IMR-90 (cell line): ENCODE measurements at places on chromosomes 4 and X.

GRCh38 chrX:151702026-151702714 is 6.9 kb downstream of the PRRG3 start:
- no peak for DNase-seq

DNA sequence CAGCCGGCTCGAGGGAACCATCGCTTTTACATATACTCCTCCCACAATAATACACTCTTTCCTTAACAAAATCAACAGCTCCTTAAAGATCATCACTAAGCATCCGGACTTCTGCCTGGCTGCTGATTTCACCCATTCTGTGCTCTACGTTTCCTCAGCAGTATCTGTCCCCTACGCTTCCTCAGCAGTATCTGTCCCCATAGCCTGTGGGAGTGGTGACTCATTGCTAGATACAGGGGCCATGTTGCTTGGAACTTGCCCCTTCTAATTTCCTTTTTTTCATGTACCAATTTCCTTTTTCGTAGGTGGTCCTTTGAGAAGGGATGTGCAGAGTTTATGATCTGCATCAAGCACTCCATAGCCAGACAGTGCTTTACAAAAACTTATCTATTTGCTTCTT is 18.6 kb downstream of the MAP3K15 start:
- DNase-seq, result no peak

GRCh38 chrX:45068569-45068968 is 132.1 kb downstream of the DIPK2B start:
- DNase-seq, result no peak

DNA sequence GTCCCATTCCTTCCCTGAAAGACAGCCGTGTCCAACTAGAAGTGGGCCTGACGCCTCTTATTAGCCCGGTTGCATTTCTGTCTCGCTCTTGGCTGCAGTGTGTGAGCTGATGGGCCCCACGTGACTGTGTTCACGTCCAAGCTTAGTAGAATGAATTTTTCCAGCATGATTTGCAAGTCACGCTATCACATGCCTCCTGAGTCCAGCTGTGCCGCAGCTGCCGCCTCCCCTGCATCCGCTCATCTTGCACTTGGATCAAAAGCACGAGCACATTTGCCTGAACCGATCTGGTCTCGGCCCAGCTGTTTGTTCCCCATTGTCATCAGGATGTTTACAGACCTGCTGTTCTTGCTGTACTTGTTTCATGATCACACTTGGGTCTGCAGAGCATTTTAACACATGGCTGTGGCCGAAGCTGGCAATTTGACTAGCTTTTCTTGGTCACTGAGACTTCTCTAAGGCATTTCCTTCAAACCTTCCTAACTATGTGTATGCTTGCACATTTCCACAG is 126.5 kb downstream of the KIT start:
- peak; percentile 91 for DNase-seq

- DNase-seq, result no peak
Measured at GRCh38 chr4:115664285-115664684, 550.9 kb upstream of the NDST4 start.

DNA sequence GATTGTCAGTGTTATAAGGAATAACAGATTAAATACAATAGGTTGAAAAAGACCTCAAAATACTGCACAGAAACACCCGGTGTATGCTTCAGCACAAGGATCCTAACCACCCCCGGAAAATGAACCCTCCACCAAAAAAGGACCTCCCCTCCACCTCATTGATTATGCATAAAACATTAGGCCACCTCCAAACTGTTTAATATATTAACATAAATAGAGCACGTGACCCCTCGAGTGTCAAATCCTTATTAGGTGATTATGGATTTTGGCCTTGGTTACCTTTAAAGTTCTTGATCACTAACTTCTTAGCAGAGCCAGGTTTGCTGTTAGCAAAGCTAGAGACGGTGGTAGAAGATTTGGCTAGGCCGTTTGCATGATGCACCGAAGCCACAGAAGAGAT is 958 bp downstream of the CUL4B start:
- DNase-seq, result no peak

- DNase-seq, result no peak
Measured at GRCh38 chr4:123867910-123868587, 471.5 kb downstream of the SPRY1 start.

GRCh38 chrX:16386126-16386525 is 218.8 kb downstream of the MAGEB17 start:
- DNase-seq, result peak; percentile 15
